ENCODE measurements at places on chromosomes 2 and 18.

- no peak for DNase-seq
Observed at GRCh38 chr2:20198001-20198400, 26.9 kb downstream of the SDC1 start.

GRCh38 chr18:75857558-75857957 lies 430.1 kb upstream of the SMIM21 start:
- DNase-seq = no peak

- no peak for DNase-seq
Observed at GRCh38 chr2:230000118-230000841, 68.4 kb downstream of the SLC16A14 start.

DNA sequence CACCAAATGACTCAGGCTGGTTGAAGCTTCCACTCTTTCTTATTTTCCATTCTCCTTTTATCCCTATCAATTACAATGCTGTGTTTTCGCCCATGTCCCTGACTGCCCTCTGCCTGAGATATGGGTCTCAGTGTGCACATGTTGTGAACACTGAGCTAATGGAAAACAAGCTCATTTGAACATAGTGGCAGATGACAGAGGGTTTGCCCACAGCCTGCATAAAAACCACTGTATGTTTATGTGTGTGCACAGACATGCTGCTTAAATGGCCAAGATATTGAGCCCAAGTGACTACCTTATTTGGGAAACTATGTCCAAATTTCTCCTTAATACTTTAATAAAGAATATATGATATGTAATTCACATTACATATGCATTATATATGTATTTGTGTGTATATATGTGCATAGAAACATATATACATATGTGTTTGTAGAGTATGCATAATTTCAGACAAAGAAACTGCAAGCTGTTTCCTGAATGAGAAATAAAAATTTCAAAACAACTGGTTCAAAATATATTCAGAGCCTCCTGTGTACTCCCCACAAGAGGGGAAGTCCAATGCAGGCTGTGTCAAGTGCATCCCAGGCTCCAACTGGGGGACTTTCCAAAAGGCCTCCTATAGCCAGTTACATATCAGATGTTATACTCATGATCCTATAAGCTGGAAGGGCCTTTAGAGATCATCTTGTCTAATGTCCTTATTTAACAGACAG lies 92.7 kb upstream of the CD302 start:
- no peak for DNase-seq

- DNase-seq = no peak
Observed at GRCh38 chr2:129319422-129319717, 660.1 kb upstream of the RAB6C start.

DNA sequence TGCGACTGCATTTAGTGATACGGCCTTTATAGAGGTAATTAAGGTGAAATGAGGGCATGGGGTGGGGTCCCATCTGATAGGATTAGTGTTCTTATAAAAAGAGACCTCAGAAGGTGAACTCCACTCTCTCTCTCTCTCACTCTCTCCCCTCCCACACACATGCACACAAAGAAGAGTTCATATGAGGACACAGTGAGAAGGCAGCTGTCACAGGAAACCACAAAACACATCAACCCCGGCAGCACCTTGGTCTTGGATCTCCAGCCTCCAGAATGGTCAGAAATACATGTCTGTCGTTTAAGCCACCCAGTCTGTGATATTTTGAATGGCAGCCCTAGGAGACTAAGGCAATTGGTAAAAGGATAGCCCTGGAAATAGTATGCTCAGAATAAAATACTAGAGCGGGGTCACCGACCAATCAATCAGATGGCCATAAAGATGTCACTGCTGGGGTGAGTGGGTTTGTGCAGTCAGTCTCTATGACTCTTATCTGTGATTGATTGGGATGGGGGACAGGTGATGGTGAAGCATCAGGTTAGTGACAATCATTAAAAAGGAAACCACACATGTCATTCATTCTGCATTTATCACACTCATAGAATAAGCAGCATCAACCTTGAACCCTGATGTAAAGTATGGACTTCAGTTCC lies 118.9 kb upstream of the POU3F3 start:
- DNase-seq = no peak

GRCh38 chr2:4782647-4783046 lies 909.5 kb upstream of the SOX11 start:
- DNase-seq = no peak

GRCh38 chr2:85247610-85248009 lies 80.2 kb downstream of the TGOLN2 start:
- DNase-seq = no peak

DNA sequence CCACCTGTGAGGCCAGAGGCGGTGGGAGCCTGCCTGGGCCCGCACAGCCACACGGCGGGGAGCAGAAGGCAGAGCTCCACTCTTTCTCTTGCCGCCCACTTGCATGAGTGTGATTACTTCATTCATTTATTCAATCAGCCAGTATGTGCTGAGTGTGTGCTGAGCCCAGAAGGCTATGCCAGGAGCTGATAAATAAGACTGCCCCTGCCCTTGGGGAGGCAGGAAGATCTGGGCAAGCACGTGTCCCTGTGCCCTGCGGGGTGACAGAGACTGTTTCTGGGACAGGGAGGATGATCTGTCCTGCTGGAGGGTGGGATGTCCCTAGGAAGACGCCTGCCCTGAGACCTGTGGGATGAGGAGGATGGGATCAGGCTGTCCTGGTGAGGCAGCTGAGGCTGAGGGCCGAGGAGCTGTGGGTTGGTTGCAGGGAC lies 250.8 kb downstream of the DYSF start:
- DNase-seq = no peak

DNA sequence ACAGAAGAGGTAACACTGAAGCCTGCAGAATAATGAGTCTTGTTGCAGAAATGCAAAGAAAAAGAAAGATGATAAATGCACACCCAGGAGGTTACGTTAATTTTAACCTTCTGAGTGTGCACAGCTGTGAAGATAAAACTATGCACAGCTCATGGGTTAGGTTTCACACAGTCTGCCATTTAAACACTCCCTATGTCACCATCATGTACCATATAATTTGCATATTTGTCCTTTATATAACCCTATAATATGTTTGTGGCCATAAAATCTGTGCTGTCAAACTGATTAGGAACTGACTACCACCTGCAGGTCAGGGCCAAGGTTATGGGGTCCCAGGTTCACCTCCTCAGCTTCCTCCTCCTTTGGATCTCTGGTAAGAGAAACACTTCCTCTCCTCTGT lies 205.5 kb downstream of the RPIA start:
- DNase-seq = no peak

- DNase-seq = no peak
Observed at GRCh38 chr2:193276560-193276959, 1081.8 kb upstream of the TMEFF2 start.

- no peak for DNase-seq
Observed at GRCh38 chr2:234898534-234899053, 53.2 kb upstream of the SH3BP4 start.

- DNase-seq = no peak
Observed at GRCh38 chr18:59639821-59640220, 57.4 kb downstream of the CCBE1 start.

GRCh38 chr18:8616028-8616401 lies 6.8 kb downstream of the RAB12 start:
- DNase-seq = no peak

GRCh38 chr18:11042247-11042646 lies 107.1 kb downstream of the PIEZO2 start:
- DNase-seq = no peak

- no peak for DNase-seq
Observed at GRCh38 chr2:127118467-127118866, 11.5 kb upstream of the BIN1 start.

- DNase-seq = no peak
Observed at GRCh38 chr2:208493186-208493585, 86.6 kb downstream of the PTH2R start.

GRCh38 chr2:85110991-85111560 lies 22.1 kb upstream of the TCF7L1 start:
- DNase-seq = no peak

GRCh38 chr18:36419900-36420531 lies 122.5 kb downstream of the FHOD3 start:
- DNase-seq = no peak

GRCh38 chr2:96623116-96623515 lies 15.0 kb downstream of the KANSL3 start:
- no peak for DNase-seq

DNA sequence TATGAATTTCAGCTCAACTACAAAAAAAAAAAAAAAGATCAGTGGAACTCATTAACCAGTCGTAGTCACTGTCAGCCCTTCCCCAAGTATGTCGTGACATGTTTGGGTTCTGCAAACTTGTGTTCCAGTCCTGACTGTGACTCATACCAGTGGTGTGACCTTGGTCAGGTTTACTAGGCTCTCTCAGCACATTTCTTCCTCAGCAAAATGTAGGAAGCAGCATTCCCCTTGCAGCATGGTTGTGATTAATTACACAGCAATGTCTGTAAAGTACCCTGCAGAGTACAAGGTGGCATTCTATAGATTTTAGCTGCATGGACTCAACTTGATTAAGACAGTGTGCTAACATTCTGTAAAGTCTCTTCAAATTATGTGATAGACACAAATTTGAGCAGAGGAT lies 156.9 kb downstream of the LAMA1 start:
- DNase-seq = no peak

DNA sequence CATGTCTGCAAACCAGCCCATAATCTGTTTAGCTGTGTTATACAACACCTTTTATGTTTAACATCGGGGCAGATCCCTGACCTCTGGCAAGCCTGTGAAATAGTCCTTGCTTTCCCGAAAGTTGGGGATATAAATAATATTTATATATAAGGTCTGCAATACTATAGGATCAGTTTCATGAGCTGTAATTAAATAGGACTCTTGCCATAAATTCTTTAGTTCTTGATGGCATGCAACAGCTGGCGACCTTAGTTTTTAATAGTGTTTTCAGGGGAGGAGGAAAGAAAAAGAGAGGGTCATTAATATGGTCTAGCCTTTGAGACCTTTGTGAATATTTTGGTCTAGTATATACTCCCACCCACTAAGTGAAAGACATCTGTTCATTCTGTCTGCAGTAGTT lies 166.5 kb downstream of the MTX2 start:
- DNase-seq = no peak

- no peak for DNase-seq
Observed at GRCh38 chr2:200863782-200864175, 679 bp downstream of the CLK1 start.
